ENCODE measurements at places on chromosomes 6 and 20.

- no peak for DNase-seq
These were observed 377.7 kb downstream of the CDH4 start for GRCh38 chr20:61629602-61630390.

GRCh38 chr6:136035378-136036070 lies 184.0 kb downstream of the PDE7B start:
- DNase-seq: peak; percentile 92

DNA sequence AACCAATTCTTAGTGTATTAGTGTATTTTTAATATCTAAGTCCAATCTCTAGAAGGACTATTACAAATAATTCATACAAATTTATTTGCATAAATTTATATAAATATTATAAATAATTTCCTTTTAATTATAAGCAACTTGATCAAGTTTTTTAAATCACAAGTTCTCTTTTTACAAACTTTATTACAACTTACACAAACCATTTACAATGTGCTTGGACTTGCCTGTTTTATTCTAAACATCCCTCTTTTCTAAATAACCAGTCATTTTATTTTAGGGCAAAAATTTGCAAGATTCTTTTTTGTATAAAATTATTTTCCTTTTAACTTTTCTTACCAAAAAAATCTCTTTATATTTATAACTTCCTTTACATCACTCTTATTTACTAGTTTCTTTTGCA lies 83.5 kb upstream of the SYNCRIP start:
- no peak for DNase-seq

DNA sequence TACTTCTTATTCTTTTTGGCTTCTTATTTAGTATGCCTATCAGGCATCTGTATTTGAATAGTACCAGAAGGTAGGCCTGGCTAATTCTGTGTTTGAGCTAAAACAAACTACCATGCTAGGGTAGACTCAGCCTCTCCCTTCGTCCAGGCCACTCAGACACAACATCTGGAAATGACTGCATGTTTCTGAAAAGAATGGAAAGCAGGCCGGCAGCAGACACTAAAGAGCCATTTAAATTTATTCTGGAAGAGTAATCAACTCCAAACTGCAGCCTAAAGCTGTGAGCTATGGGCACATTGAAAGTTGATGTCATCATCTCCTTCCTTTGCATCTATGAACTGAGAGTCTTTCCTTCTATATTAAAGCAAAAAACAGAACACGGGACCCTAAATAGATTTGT lies 70.9 kb upstream of the SAMD5 start:
- DNase-seq: no peak

DNA sequence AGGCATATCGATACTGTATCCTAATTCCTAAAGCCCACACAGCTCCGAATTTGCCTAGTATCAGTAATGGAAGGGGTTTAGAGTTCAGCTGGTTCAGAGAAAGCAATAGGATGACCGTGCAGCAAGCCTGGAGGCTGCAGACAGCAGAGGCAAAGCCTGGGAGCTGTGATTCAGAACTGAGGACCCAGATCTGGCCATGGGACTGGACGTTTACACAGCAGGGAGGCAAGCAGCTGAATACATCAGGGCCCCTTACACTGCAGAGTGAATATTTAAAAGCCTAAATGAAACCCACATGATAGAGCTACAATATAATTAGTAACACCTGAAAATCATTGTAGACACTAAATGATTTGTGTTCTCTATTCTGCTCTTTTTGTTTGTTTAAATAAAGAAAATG lies 38.0 kb downstream of the ELOVL2 start:
- DNase-seq: no peak

- DNase-seq: no peak
These were observed 301.2 kb upstream of the BMP2 start for GRCh38 chr20:6466075-6466810.

All from fibroblast of the aortic adventitia (primary cell).